ENCODE measurements at places on chromosomes 7 and 10.

DNA sequence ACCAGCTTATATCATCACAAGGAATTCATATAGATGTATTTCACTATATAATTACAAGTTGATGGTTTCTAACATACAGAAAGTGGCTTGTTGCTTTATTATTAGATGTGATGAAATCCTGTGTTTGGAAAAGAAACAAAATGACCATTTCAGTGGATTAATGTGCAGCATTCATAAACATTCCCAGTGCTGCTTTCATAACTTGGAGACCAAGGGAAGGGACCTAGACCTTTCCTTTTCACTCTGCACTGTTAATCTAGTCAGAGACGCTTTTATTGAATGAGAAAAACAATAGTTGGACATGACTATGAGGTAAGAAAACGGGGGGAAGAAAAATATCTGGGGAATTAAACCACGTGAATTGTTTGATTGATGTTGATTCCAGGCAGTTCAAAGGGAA, 160.0 kb downstream of the HDAC9 start:
- DNase-seq: no peak

DNA sequence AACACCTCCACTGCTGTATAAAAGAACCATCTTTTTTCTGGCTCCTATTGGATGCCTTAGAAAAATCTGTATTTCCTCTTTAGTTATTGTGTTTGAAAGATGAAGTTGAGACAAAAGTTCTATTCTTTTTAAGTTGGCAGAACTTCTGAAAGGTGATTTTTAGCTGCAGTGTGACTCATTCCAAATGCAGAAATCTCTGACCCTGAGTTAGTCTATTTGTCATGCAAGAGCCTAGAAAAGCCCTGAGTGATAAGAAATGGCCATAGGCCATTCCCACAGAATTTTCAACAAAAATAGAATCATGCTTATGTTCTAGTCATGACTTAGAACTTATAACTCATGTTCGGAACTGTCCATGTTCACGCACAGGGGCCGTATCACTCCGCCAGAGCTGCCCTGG, 89.1 kb downstream of the EGFR start:
- no peak for DNase-seq

- no peak for DNase-seq
Measured at GRCh38 chr10:119331061-119331460, 123.7 kb downstream of the GRK5 start.

DNA sequence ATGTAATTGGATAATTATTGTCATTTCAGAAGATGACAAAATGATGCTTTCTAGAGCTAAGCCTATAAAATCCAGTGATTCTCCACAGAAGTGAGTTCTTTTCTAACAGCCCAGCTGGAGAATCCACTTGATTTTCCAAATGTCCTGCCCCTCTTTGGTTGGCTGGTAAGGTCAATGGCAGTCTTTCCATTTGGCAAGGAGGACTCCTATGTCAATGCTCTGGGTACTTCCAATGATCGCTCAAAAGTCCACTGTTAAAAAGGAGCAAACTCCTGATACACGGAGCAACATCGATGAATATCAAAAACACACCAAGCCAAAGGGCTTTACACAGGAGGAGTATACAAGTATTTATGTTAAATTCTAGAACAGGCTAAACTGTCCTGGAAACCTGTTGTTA, 57.8 kb downstream of the STK17A start:
- no peak for DNase-seq

DNA sequence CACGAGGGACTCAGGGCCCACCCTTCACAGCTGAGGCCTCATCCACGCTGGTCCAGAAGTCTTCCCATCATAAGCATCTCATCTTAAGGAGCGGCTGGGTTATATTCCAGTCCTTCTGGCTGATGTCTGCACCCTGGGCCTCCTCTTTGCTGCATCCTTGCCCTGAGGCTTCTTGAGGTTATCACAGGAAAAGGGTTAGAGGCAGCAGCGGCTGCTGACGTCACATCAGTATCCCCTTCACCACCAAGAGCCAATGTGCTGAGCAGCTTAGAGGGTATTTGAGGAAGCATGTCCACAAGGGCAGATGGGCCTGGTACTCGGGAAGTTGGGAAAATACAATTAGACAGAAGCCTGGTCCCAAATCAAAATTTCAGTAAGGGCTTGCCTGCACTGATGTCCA, 125.1 kb downstream of the PLXNA4 start:
- DNase-seq: no peak

DNA sequence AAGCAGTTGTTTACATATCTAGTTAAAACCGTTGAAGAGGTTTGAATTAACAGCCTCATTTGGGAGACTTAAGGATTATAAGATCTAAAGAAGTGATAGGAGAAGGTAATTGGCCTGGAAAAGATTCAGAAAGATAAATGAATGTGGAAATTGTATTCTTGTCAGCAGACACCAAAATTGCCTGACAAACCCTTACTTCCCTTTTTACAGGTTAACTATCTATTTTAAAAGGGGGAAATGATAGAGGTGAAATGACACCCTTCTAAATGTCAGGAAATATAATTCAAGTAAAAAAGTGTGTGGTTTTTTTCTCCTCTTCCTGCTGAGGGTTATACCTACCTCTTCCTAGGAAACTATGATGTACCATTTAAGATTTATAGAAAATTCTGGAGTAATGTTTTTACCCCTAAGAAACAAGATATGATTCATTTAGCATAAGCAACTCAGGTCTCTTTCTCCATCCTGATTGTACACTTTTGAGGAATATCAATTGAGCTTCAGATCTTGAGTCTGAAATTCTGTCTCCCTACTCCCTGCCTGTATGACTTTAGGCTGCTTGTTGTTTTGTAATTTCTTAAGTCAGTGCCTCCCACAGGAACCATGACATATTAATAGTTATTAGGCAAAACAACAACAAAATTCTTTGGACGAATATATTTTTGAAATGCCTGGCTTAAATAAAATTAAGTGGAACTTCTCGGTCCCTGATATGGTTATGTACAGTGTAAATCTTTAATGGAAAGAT, 250.4 kb downstream of the RNLS start:
- DNase-seq: no peak

DNA sequence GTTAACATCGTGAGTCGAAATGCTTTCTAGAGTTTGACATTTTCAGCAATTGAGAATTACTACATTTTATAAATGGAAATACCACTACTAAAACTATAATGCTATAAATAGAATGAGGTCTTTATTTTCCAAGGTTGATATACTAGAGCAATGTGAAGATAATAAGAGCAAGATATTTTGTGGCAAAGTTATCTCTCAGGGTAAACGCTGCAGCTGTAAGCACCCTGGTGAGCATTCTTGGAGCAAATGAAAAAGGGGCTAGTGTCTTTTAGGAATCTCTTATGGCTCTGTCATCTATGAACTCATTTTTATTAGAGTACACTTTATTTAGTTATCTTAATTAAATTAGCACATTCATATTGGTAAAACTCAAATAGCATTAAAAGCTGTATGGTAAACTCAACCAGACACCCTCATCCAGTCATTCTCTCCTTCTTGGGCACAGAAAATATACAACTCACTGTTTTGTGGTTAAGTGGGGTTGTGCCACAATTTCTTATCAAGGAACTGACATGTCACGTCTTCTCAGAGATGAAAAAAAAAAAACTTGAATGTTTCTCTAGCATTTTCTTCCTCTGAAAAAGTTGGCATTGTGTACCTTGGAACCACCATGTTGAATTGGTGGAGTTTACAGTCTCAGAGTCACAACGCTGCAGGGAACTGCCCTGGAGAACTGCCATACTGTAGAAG, 289.5 kb upstream of the PFKP start:
- no peak for DNase-seq

DNA sequence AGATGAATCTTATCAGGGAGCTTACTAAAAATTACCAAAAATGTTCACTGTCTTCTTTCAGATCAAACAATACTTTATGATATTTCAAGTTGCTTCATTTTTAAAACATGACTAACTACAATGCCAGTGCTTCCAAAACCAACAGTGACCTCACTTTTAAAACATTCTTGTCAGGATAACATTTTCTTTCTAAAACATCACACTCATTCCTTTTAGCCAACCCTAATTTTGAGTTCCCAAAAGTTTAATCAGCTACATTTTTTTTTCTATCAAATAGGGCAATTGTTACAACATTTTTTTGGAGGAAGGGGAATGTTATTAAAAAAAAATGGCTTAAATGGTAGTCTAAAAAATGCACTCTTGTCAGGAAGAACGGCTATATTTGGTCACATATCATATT, 37.3 kb downstream of the RTKN2 start:
- no peak for DNase-seq

- no peak for DNase-seq
Measured at GRCh38 chr7:103065667-103066066, 8.9 kb downstream of the FBXL13 start.

DNA sequence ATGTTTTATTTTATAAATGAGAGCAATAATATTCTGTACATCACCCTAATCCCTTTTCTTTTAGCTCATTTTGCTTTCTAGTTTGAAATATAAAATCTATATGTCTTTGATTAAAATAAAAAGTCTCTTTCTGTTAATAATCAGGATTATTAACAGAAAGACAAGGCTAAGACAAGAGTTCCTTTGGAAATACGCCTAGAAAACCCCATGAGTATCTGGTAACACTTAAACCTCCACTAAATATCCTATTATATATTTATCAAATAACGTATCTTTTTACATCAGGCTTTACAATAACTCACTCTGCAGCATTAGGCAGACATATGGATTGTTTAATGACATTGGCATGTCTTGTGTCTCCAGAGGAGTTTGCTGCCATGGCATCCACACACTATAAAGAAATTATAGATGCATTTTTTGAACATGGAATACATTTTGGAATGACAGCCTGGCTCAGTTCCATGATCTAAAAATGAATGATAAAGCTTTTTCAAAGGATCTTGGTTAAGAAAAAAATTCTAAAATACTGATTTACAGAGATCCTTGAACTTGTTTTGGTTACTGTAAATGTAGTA, 98.7 kb downstream of the TMEM26 start:
- DNase-seq: no peak
